ENCODE measurements at places on chromosomes 7 and 10.

- peak; percentile 48 for DNase-seq
Observed at GRCh38 chr7:129958643-129959470, 6.1 kb upstream of the UBE2H start.

DNA sequence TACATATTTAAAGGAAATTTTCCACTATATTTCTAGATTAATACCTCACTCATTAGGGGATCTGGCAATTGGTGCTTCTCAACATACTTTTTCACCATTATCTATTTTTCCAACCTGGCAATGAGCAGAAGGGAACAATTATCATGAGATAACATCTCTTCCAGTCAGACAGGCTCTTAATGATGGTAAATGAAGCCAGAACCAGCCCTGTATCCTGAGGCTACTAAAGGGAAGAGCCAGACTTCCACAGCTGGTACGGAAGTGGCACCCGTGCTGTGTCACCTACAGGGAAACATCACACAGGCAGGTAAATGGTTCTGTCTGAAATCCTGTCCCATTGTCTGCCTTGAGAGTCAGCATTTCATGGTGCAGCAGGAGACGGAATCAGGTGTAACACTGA lies 75.9 kb downstream of the ELMO1 start:
- no peak for DNase-seq

- DNase-seq = no peak
Observed at GRCh38 chr10:57420881-57421280, 846.8 kb downstream of the IPMK start.

DNA sequence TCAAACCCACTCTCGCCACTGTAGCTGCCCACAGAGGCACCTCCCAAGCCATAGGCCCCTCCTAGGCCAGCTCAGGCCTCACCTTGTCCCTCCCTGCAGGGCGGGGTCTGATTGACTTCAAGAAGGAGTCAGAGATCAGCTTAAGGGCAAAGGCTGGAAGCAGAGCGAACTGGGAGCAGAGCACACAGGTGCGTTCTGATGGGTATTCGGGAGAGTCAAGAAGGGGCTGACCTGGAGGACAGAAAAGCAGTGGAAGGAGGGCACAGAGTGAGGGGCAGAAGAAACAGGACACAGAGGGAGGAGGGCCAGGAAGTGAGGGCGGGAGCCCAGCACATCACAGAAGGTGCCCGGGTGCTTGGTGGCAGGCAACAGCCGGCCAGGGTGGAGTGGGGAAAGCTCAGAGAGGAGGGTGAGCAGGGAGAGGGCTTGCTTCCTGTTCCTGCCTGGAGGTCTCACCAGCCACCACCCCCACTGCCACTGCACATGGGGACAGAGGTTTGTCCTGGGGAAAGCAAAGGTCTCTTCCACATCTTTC lies at the start of gene AOC1:
Gene AOC1, plus strand, starts transcription at position 147 of the 535 bp plus-strand sequence. CDS start 3,954 bp downstream, outside the sequence.
- DNase-seq = no peak

DNA sequence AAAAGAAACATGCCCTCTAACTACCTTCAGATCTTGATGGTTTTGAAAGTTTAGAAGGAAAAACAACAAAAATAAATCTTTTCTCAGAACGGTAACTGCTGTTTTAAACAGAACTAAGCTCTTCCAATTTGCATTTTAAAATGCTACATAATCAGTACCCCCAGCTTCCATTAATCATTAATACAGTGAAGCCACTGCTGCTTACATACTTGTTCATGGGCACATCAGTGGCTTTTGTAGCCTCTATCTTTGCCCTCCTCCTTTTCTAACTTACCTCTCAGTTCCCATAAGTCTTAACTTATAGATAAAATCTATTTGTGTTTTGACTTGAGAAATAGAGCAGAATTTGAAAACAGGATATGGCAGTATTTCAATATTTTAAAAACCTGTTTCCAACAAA lies 109.1 kb downstream of the POLL start:
- no peak for DNase-seq

DNA sequence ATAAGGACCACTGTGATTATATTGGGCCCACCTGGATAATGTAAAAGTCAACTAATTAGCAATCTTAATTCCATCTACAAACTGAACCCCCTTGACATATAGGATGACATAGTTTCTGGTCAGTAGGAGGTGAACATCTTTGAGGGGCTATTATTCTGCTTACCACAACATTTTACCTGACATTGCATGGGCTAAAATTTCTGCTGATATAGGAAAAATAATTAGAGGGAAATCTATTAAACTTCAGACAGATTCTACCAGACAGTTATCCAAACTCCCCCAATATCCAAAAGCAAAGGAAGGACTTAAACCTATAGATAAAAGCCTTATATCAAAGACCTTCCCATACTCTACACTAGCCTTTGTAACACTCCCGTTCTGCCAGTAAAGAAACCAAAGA lies 443.6 kb downstream of the GRM8 start:
- DNase-seq = no peak

- no peak for DNase-seq
Observed at GRCh38 chr7:45366475-45366874, 207.7 kb upstream of the ADCY1 start.

GRCh38 chr7:115097175-115097671 lies 175.3 kb downstream of the MDFIC start:
- DNase-seq = peak; percentile 37

DNA sequence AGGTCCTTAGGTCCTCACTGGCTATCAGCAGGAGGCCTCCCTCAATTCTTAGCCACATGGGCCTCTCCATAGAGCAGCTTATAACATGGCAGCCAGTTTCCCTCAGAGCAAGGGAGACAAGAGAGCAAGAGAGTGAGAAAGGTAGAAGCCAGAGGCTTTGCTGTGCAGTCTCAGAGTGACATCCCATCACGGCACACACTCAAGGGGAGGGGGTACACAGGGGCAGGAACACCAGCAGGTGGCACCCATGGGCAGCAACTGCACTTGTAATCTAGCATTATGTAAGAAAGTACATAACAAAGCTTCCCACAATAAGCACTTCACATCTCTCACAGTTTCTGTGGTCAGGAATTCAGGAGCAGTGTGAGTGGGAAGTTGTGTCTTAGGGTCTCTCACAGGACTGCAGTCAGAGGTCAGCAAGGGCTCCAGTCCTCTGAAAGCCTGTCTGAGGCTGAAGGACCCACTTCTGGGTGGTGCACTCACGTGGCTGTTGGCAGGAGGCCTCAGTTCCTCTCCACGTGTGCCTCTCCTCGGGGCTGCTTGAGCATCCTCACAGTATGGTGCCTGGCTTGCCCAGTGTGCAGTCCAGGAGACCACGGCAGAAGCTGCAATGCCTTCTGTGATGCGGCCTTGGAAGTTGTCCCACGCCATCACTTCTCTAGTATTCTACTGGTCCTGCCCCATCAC lies 159.4 kb downstream of the OAT start:
- no peak for DNase-seq

GRCh38 chr10:87712913-87713616 lies 53.4 kb downstream of the PAPSS2 start:
- no peak for DNase-seq

DNA sequence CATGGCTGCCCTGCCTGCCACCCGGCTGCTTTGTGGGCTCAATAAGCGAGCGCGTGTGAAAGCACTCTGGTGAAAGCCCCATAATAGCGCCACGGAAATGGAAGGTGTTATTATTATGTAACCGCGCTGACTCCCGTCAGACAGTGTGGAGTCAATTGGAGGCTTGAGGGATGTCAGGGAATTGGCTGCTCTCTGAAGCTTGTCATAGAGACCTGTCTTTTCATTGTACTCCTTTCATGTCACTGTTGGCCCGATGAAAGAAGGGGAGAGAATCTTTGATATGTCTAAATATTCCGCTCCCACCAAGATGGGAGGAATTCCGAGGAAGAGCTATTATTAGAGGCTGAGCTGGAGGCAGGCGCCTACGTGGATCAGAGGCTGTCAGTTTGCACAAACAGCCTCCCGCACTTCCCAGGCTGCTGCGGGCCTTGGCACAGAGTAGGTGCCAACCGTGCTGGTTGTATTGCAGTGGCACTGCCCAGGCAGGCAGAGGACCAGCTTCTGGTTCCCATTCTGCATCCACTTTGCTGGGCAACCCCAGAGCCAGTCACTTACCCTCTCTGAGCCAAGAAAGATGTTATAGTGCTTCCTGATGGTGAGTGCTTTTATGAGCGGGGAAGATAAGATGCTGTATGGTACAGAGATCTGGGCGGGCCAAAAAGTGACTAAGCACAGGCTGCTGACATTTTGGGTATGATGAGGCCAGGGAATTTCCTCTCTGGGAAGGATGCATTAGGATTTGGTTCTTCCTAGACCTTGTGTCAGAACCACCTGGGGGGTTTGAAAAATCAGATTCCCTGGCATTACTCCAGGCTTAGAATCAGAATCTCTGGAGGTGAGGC lies 151.4 kb downstream of the RPS24 start:
- peak; percentile 18 for DNase-seq

- no peak for DNase-seq
Observed at GRCh38 chr7:136957391-136957790, 88.9 kb downstream of the CHRM2 start.

- DNase-seq = no peak
Observed at GRCh38 chr10:103060575-103060974, 132.5 kb downstream of the NT5C2 start.

DNA sequence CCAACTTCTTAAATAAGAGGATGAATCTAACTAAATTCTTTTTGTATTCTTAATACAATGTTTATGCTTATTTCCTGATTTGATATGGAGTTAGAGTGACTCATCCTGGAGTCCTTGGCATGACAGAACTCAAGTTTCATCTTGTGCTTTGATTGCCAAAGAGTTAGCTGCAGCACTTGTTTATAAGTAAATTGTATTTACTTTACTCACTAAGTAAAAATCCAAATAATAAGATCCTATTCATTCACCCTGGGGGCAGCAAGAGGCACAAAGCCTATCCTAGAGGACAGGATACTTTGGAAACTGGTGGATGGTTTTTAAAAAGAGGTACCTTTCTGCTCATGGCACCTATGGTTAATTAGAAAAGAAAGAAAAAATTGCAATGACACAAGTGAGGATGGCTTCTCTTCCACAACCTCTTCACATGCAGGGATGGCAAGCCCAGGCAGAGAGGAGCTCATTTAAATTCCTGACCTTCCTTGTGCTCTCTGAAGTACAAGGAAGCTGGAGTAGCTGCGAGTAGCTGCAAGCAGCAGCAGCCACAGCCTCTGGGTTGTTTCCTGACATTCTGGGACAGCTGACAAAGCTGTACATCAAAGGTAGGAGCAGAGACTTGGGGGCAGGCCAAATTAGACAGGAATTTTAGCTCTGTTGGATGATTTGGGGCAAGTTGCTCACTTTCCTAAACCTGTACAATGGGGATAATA lies 28.5 kb upstream of the CROT start:
- peak; percentile 7 for DNase-seq

GRCh38 chr7:140972344-140972743 lies 42.4 kb downstream of the MRPS33 start:
- no peak for DNase-seq

GRCh38 chr10:5497289-5497688 lies 2.1 kb downstream of the CALML5 start:
- no peak for DNase-seq

DNA sequence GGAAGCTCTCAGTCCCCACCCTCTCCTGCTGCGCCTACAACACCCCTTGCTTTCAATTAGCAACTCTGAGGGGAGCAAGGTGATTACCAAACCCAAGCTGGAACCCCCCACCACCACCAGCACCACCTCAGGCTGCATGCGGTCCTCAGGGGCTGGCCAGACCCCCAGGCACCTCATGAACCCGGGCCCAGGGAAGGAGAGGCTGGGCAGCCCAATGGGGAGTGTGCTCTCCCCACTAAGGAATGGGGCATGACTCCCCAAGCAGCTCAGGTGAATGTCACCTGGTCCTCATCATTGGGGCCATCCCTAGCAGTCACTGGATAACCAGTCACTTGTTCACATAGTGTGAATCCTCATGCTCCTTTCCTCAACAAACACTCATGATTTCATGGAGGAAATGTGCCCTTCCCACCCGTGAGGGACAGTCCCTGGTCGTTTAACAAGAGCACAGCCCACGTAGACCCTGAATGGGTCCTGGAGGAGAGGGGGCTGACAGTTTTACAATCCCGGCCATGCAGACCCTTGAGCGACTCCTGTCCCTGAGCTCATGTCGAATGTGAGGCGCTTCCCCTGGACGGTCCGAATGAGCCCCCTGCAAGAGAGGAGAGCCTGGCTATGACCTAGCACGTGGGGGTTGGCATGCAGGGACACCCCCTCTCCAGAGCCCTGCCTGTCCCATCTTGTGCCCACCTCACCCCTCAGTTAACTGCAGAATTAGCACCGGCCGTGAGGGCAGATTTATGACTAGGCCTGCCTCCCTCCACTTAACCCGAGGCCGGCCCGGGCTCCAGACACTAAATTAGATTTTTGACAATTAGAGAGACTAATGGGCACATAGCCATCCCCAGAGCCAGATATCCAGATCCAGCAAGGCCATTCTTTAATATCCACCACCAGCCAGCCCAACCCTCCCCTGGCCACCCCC lies 29.1 kb downstream of the POLL start:
- no peak for DNase-seq

DNA sequence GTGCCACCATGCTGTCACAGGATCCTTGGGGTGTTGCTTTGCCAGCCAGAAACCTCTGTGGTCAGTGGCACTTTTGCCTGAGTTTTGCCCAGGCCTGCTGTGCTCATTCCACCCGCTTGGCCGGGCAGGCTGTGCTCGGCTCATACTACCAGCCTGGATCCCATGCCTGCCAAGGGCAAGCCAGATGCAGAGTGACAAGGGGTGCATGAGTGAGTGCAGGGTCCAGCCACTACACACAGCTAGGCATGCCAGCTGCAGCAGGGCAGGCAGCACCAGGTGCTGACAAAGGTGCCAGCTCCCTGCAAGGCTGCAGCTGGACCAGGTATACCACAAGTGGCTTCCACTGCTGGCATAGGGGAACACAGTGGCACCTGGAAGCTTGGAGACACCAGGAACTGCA lies 28.6 kb downstream of the C10orf67 start:
- DNase-seq = no peak

- no peak for DNase-seq
Observed at GRCh38 chr7:36262309-36263094, 109.4 kb downstream of the EEPD1 start.

DNA sequence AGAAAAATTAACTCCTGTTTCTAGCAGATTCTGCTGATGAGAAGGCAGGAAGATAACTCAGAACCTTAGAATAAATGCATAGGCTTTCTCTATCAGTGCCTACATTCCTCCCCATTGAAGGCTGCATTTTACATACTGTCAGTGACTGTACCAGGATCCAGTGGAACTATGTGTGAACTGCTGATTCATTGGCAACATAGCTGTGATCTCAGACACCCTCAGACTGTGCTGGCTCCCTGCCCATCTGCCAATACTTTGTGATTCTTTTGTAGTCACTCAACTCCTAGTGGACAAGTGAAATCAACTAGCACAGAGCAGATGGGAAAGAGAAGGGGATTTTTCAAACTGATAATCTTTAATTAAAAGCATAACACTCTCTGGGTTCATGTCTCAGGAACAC lies 375.8 kb downstream of the MDFIC start:
- peak; percentile 92 for DNase-seq
